Effector memory CD8-positive, alpha-beta T cell (primary cell): ENCODE measurements at places on chromosomes 4 and X.

DNA sequence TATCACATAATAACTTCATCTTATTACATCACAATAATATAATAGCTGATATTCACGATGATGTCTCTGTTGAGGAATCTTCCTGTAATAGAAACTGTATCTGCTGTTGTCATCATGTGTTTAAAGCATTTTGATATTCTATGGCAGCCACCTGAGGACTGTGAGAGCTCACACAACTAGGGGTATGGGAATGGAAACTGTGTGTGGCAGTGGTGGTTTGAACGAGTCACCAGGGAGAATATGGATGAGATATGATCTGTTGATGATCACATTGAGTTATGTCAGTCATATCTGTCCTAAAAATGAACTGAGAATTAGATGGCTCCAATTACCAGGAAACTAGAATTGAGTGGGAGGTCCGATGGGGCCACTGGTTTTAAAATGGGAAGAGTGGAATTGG is 169.6 kb downstream of the MID1IP1 start:
- no peak for DNase-seq

- DNase-seq = no peak
These were observed 343.0 kb downstream of the OPHN1 start for GRCh38 chrX:68090266-68090665.

DNA sequence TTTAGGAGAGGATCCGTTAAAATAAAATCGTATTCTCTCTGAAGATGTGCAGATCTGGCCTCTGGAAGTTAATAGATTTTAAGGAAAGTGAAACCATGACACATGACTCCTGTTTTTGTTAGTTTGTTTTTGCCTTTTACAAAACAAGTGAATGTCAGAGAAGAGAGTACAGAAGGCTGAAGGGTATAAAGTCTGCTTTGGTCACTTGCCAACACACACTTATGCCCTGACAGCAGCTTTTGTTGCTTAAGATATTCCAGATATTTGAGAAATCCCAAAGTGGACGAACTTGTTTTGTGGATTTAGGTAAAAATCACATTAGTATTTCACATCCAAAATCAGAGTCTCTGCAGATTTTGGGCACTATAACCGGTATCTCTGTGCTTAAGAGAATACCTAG is 192.4 kb upstream of the RASGEF1B start:
- no peak for DNase-seq

- no peak for DNase-seq
These were observed 76.8 kb upstream of the PRPS1 start for GRCh38 chrX:107551546-107551945.

GRCh38 chrX:85897362-85898126 is 149.8 kb downstream of the CHM start:
- DNase-seq = no peak

- no peak for DNase-seq
These were observed 19.0 kb upstream of the PPP3CA start for GRCh38 chr4:101366331-101366730.

DNA sequence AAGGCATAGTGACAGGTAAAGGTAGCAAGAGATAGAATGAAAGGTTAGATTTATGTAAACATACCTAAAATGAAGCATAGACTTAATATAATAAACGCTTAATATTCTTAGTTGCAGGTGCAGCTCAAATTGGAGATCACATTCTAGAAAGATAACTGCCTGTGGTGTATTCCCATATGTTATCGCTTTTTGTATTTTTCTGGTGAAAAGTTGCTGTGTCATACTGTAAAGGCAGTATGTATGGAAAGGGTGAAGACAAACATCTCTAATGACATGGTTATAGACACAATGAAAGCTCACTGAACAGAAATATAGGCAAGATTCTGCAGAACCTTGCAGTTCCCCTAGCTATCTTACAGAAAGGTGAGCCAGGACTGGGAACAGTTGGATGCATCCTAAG is 240.3 kb downstream of the DCLK2 start:
- DNase-seq = no peak

DNA sequence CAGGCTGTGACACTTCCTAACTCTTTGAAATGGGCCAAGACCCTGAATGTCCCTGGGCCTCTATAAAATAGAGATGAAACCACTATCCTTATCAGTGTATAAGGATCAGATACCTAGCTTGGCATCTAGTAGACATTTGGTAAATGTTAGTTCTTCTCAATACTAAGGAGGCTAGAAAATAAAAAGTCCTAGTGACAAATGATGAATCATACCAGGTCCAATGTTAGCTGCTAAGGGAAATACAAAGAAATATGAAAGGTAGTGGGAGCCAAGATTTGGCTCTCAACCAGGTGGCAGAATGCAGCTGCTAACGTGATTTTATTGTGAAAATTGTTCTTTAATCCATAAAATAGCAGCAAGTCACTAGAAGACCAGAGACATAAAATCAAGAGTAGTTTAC is 19.8 kb upstream of the PPARGC1A start:
- no peak for DNase-seq

DNA sequence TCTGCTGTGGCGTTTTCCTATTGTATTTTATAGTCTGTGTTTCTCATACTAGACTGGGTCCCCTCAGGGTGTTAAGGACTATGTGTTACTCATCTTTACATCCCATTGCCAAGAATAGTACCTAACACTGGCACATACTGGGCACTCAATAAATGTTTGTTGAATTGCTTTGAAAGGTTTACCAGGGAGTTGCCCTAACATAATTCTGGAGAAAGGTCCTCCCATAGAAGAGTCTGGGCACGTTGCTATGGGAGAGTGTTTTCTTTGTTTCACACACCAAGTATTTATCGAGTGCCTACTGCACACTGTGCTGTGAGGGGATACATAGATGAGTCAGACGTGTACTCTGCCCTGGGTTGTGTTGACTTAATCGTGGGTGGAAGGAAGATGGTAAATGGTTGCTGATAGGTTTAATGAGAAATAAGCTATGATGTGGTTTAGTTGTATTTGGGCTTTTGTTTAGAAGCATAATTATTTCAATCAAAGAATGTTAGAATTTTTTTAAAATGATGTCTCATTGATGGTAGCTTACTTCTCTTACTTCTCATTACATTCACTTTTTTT is 42.9 kb downstream of the AFF1 start:
- DNase-seq = no peak
